ENCODE measurements at places on chromosomes 12 and 14.

- no peak for DNase-seq
These were observed 45.4 kb upstream of the PPP4R3A start for GRCh38 chr14:91555531-91555930.

DNA sequence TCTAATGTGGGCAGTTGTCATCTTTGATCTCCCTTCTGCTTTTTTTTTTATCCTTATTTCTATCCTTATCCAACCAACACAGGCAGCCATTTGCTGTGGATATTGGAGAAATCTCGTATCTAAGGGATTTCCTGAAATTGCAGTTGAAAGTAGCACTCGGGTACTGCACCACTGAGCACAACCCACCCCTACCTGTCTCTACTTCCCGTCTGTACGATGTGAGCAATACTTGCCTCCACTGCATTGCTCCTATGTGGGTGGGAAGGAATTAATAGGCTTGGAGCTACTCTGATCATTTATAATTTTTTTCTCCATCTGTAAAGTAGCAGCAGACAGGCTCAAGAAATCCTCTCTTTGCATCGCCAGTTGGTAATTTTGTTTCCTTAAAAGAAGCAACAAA is 300.4 kb downstream of the SNAPC1 start:
- no peak for DNase-seq

DNA sequence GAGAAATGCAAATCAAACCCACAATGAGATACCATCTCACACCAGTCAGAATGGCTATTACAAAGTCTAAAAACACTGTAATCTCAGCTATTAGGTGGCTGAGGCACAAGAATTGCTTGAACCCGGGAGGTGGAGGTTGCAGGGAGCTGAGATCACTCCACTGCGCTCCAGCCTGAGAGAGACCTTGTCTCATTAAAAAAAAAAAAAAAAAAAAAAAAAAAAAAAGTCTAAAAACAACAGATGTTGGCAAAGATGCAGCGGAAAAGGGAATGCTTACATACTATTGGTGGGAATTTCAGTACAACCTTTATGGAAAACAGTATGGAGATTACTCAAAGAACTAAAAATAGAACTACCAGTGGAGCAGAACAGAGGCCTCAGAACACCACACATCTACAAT is 19.0 kb upstream of the ATF7 start:
- DNase-seq = no peak

DNA sequence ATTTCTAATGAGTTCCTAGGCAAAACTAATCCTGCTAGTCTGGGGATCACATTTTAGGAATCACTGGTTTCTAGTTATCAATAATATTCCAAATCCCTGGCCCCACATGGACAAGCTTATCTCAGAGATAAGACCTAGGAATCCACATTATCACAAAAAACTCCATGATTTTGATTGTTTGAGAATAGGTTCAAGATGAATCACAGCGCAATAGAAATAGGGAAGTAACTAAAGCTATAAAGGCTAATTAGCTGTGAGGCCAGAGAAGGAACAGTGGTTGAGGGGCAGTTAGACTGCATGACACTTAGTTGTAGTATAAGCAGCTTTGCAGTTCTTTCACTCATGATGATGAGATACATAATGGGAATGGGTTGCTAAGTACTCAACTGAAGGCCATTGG is 13.1 kb upstream of the ATP5F1B start:
- DNase-seq = no peak

- DNase-seq = no peak
These were observed 16.4 kb downstream of the SERPINA3 start for GRCh38 chr14:94628578-94628977.

DNA sequence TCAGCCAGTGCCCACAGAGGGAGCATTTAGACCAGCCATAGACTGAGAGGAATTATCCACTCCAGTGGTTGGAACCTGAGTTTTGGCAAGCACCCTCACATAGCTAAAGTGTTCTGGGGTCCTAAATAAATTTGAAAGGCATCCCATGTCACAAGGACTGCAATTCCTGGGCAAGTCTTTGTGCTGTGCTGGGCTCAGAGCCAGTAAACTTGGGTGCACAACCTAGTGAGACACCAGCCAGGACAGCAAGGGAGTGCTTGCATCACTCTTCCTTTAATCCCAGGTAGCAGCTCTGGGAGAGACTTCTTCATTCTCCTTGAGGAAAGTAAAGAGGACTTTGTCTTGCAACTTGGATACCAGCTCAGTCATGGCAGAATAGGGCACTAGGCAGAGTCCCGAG is 142.0 kb upstream of the FSCB start:
- DNase-seq = no peak

DNA sequence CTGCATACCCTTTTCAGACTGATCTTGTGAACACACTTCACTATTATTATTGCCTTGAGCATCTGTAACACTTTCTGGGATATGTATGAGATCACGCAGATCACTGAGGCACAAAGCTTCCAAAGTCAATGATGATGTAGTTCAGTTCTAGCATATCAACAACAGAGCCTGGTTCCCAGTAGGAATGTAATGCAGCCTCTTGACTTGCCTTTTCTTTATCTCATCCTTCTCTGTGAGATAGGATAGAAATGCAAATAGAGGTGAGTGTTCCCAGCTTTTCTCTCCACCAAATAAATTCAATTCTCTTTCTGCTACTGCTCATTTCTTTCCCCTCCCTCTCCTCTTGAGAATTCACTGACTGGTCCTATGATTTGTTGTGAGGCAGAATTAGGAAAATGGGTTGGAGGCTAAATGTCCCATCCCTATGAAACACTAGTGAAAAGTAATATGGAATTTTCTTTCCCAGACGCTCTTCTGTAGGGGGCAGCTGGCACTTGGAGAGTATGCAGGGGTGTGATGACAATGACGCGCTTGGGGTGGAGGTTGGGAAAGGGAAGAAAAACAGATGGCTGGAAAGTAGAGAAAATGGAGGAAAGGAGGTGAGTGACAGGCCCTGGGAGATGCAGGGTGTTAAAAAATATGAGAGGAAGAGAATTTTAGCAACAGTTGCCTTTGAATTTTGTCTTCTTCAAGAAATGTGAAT is 96.0 kb upstream of the TMTC1 start:
- no peak for DNase-seq

DNA sequence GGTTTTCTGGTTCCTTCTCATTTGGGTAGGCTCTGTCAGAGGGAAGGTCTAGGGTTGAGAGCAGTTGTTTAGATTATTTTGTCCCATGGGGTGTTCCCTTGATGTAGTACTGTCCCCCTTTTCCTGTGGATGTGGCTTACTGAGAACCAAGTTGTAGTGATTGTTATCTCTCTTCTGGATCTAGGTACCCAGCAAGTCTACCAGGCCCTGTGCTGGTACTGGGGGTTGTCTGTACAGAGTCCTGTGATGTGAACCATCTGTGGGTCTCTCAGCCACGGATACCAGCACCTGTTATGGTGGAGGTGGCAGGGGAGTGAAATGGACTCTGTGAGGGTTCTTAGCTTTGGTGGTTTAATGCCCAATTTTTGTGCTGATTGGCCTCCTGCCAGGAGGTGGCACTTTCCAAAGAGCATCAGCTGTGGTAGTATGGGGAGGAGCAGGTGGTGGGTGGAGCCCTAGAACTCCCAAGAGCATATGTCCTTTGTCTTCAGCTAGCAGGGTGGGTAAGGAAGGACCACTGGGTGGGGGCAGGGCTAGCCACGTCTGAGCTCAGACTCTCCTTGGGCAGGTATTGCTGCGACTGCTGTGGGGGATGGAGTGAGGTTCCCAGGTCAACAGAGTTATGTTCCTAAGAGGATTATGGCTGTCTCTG is 179.3 kb upstream of the BTG1 start:
- no peak for DNase-seq

- DNase-seq = no peak
These were observed 907.5 kb upstream of the MDGA2 start for GRCh38 chr14:48582938-48583337.

- DNase-seq = peak; percentile 80
These were observed 230.2 kb upstream of the TBX3 start for GRCh38 chr12:114913871-114914801.

- no peak for DNase-seq
These were observed 8.5 kb upstream of the ARMH4 start for GRCh38 chr14:58160561-58160960.

DNA sequence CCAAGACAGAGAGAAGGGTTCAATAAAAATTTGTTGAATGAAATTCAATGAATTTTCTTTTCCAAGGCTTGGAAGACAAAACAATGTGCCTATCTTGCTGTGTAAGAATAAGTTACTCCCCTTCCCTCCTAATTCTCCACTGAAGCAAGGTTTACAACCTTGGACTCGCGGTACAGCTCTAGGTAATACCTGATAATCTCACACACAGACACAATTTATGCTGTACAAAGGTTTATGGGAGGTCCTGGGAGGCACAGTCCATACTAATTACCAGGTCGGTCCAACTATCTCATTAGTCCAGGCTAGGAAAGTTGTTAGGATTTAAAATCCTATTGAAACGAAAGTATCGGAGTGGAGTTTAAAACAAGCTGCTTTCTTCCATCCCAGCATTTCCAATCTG is 42.6 kb downstream of the NELL2 start:
- DNase-seq = no peak

DNA sequence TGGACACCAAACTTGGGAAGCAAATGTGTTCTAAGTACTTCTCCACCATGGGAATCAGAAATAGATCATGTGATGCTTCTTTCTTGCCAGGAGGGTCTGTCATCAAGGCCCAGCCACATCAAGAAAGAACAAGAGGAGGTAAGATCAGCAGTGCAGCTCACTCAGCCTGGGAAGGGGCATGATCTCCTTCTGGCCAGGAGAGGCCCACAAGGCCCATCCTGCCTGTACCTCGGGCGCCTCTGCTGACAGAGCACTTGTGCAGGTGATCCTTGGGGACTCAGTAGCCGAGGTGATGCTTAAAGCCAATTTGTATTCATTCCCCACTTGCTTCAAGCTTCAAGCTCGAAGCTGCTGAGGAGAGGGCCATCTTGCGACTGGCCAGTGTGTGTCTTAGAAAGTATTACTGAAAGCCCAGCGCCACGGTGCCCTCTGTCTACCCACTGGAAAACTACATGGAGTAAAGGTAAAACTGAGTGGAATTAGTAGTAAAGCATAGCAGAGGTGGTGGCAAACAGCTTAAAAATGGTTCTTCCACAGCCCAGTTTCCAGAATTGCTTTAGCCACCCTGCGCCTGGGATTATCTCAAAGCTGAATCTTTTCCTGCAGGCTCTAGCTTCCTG is 26.2 kb downstream of the RTRAF start:
- no peak for DNase-seq

- DNase-seq = no peak
These were observed 189.3 kb upstream of the LHX5 start for GRCh38 chr12:113660936-113661335.

- DNase-seq = no peak
These were observed 186.7 kb downstream of the PPFIA2 start for GRCh38 chr12:81572411-81572810.

DNA sequence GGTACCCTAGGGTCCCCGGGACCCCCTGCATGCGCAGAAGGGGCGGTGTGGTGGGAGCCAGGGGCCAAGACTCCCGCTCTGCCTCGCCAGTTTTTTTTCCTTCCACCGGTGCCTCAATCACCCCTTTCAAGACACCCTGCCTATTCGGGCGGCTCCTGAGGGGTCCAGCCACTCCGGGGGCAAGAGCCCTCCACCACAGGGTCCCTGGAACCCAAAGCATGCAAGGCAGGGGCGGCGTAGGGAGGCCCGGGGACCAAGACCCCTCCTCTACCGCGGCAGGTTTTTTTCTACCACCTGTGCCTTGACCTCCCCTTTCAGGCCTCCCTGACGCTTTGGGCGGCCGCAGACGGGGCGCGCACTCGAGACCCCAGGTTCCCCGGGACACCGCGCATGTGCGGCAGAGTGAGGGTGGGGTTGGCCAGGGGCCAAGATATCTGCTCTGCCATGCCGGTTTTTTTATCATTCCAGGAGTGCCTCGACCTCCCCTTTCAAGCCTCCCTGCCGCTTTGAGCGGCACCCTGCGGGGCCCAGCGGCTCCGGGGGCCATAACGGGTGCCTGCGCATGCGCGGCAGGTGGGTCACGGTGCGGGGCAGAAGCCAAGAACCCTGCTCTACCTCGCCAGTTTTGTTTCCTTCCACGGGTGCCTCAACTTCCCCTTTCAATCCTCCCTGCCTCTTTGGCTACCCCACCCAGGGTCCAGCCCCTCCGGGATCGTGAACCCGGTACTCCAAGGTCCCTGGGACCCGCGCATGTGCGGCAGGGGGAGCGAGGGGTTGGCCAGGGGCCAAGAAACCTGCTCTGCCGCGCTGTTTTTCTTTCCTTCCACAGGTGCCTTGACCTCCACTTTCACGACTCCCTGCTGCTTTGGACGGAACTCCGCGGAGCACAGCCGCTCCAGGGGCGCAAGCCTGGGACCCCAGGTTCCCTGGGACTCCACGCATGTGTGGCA is 328.1 kb downstream of the ALG10 start:
- no peak for DNase-seq

DNA sequence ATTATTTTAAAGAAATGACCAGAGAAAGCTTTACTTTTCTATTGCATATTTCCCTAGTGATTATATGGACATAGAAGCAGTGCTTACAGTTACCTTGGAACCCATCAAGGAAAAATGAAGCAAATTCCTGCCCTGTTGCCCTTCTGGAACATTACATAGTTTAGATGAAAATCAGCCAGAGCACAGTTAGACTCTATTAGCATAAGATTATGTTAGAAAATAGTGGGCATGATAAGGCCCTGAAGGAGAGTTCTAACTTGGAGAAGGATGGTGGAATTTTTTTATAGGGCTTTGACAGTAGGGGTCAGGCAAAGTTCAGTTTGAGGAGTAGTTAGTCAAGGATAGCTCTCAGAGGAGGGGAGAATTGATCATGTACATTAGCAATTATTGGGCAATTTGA is 74.3 kb downstream of the FUT8 start:
- DNase-seq = no peak

- no peak for DNase-seq
These were observed 89.7 kb downstream of the PTCSC3 start for GRCh38 chr14:36086629-36087395.

DNA sequence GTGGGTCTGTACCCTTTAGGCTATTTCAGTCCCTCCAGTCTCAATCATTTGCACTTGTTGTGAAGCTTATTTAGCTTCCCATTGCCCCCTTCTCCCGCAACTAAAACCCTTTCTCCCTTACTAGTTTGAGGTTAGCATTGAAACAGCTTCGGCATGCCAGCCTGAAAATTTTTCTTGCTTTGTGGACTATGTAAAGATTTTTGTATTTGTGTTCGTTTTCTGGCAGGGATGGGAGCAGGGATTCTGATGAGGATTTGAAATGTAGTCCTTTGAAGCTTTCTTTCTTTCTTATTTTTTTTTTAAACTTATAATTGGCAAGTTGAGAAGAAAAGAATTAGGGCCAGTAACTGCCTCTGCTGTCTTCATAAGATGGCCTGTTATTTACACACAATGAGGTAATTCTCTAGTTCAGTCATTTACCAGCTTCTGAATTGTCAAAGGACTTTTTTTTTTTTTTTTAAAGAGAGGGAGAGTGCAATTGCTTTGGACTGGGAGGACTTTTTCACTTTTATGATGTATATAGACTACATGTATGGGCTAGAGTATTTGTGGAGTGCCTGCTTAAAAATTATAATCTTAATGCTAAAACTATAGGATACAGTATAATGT is 29.0 kb downstream of the PALS1 start:
- DNase-seq = no peak

DNA sequence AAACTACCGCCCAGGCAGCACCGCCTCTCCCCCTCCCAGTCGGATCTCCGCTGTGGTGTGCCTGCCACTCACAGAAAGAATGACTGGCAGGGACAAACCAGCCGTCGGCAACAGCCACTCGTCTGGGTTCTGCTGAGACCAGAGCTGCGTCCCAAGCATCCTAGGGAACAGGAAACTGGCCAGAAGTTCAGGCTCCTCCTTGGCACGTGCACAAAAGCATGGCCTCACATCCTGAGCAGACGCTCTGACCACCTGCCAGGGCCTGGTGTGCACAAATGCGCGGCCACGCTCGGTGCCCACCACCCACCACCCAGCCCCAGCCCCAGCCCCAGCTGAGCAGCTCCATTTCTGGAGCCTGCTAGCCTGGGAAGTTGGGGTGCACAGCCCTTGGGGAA is 214.8 kb downstream of the DPF3 start:
- DNase-seq = no peak

All from RWPE1 (cell line).